NB4 (cell line): ENCODE measurements at places on chromosomes 3 and 15.

DNA sequence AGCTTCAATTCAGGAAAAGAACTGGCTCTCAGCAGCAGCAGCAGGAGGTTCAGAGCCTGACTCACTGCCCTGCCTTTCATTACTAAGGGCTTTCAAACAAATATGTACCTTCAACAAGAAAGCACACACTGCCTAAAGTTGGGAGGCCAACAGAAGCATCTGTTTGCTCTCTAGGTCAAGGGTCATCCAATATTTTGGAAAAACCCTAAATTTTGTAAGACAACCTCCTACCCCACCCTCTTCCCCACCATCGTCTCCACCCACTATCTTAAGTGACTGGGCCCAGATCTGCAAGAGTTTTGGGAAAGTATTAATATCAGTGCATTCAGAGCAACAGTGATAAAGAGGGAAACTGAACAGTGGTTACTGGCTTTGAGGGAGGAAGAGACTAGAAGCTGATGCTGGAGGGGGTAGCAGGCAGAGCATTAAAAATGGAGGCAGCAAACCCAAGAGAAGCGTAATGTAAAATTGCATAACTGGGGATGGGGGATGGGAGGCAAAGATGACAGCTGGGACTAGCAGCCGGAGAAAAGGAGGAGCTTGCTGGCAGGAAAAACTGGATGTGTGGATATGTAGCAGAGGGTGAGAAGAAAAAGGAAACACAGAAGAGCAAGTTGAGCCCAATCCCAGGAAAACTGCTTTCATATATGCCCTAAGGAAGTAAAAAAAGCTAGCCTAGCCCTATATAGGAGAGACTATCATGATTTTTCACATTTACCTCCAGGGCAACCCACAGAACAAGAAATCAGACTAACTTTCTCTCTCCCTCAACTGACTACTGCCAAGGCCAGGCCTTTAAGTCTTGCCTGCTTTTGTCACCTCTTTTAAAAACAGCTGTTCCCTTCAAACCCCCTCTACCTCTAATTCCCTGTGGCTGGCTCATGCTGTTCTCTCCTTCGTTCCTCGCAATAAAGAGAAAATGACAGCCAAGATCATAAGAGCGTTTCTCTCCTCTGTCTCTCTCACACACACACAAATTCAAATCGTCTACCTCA lies 31.4 kb downstream of the NPTN start:
- DNase-seq, result peak; percentile 8

GRCh38 chr15:51526955-51527354 lies 95.6 kb downstream of the DMXL2 start:
- no peak for DNase-seq

DNA sequence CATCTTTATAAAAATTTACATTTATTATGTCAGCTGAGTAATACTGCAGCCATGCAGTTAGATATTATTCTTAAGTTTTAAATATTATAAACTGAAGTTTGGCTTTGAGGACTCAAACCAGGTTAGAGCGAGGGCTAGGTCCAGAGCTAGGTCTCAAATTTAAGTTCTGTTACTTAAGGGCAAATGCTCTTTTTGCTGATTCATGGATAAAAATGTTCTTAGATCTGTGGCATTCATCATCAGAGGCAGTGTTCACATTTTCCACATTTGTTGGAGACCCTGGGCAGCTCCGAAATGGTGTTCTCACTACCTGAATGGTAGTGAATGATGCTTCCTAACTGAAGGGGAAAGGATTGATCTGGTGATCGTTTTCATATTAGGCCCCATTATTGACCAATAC lies 121.4 kb upstream of the MB21D2 start:
- DNase-seq, result no peak

DNA sequence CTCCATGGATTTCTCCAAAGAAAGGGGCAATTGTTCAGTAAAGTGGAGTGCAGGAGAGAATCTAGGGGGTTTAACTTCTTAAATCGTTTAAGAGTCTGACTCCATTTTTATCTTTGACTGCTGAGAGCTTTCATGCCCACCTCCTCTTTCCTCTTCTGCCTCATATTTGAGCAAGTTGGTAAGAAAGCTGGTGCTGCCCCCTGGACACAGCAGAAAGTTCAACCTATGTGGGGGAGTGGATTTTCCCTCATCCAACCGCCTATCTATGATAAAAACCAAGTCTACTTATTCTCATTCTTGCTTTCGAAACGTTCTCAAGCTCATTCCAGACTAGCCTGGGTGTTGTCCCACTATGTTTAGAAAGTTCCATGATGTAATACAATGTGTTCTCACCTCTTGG lies 26.0 kb downstream of the HHLA2 start:
- DNase-seq, result peak; percentile 22

GRCh38 chr3:39108200-39108710 lies 775 bp downstream of the TTC21A start:
- peak; percentile 71 for DNase-seq

DNA sequence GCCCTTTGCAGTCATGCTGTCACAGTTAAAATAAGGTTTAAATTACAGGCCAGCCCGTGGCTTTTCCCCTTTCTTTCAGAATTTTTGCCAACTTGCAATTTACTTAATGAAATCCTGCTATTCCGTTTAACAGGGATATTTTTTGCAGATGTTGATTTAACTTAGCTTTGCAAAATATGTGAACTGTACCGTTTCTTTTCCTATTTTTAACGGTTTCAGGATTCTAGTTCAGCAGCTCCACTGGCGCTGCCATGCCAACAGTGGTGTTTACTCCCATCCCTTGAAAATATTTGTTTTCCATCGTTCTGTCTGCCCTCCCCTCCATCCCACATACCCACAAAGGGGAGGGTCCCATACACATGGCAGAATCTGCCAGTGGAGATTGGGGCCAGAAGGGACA lies 54.3 kb downstream of the SMAD6 start:
- no peak for DNase-seq

- DNase-seq, result peak; percentile 74
Observed at GRCh38 chr15:64532521-64533315, 72.3 kb downstream of the ZNF609 start.

DNA sequence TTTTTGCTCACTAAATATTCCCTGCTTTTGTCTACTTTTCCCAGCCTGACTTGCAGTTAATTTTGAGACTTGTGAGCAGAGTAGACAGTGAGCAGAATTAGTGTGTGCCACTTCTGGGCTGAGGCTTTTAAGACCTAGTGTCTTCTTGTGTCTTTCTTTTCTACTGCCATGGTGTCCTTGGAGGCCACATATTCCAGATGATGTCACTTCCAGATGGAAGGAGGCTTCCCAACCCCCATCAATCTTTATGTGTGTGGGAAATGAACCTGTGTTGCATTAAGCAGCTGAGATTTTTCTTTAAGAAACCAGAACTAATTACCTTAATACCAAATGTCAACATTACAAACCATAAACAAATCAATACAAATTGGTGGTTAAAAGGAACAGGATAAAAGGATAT lies 774.7 kb upstream of the ROBO1 start:
- DNase-seq, result no peak

DNA sequence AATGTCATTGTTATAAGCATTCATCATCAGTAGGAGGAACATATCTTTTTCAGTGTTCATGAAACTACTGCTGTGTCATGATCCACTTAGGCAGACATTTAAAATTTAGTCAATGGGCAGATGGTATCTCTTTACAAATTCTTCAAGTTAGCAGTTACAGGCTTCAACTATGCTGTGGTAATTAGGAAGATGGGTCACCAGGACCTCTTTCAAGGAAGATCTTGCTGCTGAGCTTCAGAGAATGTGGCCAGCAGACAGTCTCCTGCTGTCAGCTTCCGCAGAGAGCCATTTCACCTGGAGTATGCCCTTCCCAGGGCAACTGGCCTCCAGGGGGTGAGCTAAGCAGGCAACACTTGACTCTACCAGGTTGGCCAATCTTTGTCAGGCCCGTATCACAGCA lies 19.4 kb downstream of the IFT57 start:
- DNase-seq, result peak; percentile 20

DNA sequence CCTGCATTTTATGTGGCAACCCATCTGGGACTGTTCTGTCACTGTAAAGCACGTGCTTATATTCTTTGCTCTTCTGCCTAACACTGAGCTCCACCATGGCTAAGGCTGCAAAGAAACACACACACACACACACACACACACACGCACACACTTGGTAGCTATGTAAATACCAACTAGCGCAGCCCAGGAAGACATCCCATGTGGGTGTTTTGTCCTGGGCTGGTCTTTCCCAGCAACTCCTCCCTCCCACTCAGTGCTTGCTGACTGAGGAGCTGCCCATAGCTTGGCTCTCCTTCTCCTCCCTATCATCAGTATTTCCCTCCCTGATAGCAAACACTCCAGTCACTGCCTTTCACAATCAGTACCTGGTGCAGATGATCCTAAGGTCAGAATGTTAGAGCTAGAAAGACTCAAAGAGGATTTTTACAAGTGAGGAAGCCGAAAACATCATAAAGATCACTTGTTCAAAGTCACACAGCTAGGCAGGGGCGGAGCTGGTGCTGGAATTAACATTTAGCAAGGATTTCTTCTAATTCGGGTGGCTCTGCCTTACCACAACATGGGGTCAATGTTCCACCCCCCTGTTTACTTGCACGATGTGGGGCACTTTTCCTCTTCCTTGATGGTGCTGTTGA lies 377.1 kb upstream of the TBL1XR1 start:
- no peak for DNase-seq

GRCh38 chr3:56700151-56700550 lies 17.1 kb upstream of the TASOR start:
- no peak for DNase-seq

- no peak for DNase-seq
Observed at GRCh38 chr3:146953511-146953981, 348.4 kb upstream of the PLSCR5 start.

DNA sequence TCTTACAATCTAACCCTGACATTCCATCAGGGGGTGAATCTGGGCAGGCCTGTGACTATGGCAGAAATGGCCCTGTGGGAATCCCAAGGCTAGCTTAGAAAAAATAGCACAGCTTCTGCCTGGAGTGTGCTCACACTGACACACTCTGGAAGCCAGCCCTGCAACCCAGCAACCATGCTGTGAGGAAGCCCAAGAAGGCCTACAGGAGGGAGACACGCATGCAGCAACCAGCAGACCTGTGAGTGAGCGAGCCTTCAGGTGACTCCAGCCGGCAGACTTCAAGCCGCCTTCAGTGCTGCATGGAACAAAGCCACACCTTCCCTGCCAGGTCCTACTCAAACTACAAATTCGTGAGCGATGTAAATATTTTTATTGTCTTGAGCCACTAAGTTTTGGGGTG lies 26.1 kb downstream of the RAB6B start:
- DNase-seq, result no peak

GRCh38 chr15:68791431-68792283 lies 29.0 kb downstream of the ANP32A start:
- no peak for DNase-seq

DNA sequence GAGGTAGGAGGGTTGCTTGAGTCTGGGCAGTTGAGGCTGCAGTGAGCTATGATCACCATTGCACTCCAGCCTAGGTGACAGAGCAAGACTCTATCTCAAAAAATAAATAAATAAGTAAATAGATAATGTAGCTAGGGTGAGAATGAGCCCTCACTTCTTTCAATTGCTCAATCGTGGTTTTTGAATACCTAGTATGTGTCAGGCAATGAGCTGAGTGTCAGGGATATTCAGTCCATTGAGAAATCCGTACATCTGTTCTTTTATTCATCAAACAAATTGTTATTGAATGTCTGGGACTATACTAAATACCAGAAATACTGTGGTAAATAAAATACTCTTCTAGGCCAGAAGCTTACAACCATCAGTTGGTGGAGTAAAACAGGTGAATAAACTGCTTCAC lies 6.2 kb upstream of the ZNF148 start:
- peak; percentile 9 for DNase-seq

- no peak for DNase-seq
Observed at GRCh38 chr3:64686446-64686908, 1.3 kb downstream of the ADAMTS9 start.

DNA sequence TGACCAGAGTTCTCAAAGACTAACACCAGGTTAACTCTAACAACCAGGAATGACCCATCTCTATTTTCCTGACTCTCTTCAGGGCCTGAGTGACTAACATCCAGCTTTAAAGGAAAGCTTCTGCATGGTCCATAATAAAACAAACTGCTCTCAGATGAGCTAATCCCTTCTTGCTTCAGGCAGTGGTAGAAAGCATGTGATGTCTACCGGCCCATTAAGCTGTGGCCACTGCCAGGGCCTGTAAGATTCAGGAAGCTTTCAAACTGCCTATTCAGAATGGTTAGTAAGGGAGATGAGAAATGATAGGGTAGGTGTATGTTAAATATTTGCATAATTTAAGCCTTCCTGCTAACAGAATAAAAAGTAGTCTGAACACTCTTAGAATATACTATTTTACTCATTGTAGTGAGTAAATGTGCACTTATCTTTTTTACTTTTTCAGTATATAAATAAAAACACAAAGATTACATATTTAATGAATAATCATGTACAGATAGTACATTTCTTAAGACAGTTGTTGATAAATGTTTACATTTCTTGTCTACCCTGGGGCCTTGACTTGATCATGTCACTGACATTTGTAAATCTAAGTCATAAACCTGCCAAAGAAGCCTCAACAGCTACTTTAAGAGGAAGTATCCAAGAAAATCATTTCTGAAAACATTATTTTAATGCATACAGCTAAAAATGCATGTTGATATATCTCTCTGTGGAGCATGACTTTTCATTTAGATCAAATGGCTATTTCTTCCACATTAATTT lies 222.0 kb downstream of the MCTP2 start:
- DNase-seq, result no peak

- DNase-seq, result no peak
Observed at GRCh38 chr3:149321136-149321535, 12.3 kb downstream of the TM4SF18 start.

DNA sequence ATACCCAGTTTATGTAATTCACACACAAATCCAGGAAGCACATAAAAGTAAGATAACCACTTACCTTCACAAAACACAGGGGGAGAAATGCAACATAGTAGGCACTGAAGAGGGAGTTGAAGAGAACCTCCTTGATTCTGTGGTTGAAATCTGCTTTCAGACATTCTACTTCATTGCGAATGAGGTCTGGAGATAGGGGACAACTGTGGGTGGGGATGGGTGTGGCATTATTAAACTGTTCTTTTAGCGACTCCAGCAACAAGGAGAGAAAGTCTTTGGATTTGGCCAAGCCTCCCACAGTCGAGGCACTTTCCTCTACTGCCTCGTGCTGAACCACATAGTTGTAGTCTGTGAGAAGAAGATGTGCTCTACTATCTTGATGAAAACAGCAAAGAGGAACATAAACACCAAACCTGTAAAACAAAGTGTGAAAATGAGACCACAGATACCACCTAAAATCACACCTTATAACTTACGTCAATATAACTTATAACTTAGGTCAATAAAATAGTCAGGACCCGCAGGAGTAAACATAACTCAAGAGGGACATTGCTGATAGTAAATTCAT lies 25.6 kb downstream of the TMEM39A start:
- no peak for DNase-seq

- no peak for DNase-seq
Observed at GRCh38 chr3:12273045-12273695, 15.7 kb upstream of the PPARG start.

- DNase-seq, result no peak
Observed at GRCh38 chr3:183317271-183317670, 64.2 kb downstream of the B3GNT5 start.
